ENCODE measurements at places on chromosomes 12 and 14.

- ATAC-seq, result no peak
Observed at GRCh38 chr12:53265783-53266182, 2.3 kb upstream of the ESPL1 start.

GRCh38 chr12:96401076-96401871 lies 1.0 kb upstream of the CDK17 start:
- peak; percentile 2 for ATAC-seq

- ATAC-seq, result no peak
Observed at GRCh38 chr12:49881415-49882247, 22.1 kb downstream of the FAIM2 start.

DNA sequence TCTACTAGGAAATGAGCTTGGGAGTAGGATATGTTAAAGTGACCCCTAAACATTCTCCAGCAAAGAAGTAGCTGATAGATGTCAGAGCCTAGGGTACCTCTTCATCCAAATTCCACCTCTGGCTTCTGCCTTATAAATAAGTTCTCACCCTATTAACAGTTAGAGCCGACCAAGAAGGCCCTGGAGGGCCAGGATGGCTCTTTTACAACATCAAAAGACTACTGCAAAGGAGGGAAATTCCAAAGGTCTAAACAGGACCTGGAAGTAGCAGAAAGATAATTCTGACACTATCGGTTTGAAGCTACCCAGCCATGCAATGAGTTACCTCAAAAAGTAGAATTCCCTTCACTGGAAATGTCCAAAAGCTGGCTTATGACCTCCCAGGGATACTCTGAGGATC lies 90.0 kb downstream of the PPM1H start:
- ATAC-seq, result no peak

GRCh38 chr14:22036541-22037239 lies 363.1 kb upstream of the OR4E1 start:
- ATAC-seq, result no peak

GRCh38 chr12:11178250-11178649 lies 7.3 kb downstream of the SMIM10L1 start:
- ATAC-seq, result no peak

- ATAC-seq, result no peak
Observed at GRCh38 chr12:19171731-19172130, 42.2 kb downstream of the PLEKHA5 start.

GRCh38 chr14:70801836-70802235 lies 7.5 kb downstream of the MAP3K9 start:
- no peak for ATAC-seq

DNA sequence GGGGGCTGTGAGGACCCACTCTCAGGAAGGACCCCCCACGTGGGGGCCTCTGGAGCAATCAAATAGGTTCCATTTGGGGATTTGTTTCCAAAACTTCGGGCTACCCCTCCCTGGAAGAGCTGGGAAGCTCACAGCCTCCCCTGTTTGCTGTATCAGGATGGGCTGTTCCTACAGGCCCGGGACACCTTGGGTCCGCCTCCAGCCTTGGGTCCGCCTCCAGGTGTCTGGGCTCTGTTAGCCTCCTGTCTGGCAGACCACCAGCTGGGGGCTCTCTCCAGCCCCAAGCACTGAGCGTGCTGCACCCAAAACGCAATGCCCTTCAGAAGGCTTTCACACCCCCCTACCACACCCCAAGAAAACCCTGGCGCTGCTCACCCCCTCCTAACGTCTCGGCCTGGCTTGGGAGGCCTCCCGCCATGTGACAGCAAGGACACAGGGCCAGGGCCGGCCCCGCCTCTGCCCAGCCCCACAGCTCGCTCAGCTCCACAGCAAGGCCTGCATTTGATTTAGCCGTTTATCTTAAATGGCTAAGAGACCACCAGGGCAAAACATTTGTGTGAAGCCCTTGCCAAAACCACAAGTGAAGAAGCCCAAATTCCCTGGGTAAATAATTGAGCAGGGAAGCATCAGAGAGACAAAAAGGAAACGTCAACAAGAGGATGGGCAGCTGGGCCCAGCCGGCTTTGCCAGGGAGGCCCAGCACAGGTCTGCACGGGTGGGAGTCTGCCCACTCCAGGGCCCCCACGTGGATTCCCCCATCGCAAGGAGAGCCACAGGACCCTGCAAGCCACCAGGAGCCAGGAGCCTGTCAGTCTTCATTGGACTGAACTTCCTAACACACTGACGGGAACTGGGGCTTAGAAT lies 39.9 kb downstream of the BCL11B start:
- no peak for ATAC-seq

DNA sequence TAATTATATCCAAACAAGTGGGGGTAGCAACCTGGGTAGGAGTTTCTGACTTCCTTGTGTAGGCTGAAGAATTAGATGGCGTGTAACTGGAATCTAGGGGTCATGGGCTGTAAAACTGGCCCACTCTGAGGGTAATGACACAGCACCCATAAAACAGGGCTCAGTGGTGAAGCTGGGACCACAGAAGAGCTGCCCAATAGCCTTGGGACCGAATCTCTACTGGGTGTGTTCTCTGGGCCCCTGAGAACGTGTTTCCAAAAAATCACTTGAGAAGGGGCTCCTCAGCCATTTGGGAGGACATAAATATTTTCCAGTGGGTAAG lies 3.7 kb downstream of the RNASE8 start:
- no peak for ATAC-seq

- no peak for ATAC-seq
Observed at GRCh38 chr14:28773861-28774691, 7.5 kb downstream of the FOXG1 start.

DNA sequence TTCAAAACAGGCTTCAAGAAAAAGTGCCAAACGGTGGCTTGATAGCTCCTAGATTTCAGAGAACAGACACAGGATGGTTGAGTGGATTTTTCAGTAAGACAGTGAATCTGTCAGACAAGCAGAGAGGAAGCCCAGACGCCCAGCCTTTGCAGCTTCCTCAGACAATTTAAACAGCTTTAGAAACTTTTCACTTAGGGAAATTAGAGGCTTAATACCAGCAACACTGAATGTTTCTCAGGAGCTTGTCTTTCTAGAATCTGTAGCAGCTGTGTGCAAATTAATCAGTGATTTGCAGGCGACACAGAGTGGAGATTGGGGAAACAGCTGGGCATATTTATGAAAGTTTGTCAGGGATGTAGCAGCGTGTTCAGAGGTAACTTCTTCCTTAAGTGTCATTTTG lies 362.1 kb downstream of the GALC start:
- ATAC-seq, result no peak

- peak; percentile 64 for ATAC-seq
Observed at GRCh38 chr12:113184098-113184899, 979 bp downstream of the DDX54 start.

- no peak for ATAC-seq
Observed at GRCh38 chr12:84875241-84875640, 37.4 kb downstream of the SLC6A15 start.

GRCh38 chr14:22311636-22312035 lies 277.4 kb downstream of the DAD1 start:
- ATAC-seq, result no peak

DNA sequence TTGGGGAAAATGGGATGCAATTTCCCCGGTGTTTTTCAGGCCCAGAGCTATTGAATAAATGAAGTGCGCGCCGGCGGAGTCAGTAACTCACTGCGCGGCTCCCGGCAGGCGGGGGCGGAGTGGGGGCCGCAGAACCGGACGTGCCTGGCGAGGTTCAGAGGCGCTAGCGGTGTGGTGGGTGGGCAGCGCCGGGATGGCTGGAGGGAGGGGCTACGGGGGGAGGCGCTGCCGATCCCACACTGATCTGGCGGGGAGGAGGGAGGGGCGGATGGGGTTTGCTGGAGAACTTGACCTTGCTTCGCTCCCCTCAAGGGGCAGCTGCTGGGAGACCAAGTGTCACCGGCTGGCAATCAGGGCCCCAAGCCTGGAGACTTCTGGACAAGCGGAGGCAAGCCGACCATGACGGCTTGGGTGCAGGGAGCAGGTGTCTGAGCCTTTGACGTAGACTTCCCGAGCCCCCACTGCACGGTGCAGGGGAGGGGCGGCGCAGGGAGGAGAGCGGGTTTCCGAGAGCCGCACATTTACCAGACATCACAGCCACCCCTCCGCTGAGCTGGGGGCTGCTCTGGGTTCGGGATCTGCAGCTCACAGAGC lies 174.1 kb upstream of the RTL1 start:
- ATAC-seq, result no peak

GRCh38 chr12:4153343-4153892 lies 120.1 kb upstream of the CCND2 start:
- ATAC-seq, result no peak

DNA sequence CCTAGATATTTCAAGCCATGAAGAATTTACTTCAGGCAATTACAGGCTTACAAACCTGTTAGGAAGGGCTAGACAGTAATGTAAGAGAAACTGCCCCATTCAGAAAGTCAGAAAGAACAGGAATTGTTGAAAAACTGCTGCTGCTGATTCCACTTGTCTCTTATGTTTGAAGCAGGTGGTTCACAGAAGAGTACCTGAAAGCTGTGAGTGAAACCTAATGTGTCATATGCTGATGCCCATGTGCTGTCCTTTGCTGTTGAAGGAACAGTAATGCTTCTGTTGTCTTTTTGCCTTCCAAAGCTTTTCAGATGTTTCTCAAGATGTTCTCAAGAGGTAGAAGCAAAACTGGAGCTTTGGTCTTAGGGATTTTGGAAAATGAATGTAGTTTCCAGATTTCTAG lies 39.0 kb downstream of the MNAT1 start:
- ATAC-seq, result no peak

DNA sequence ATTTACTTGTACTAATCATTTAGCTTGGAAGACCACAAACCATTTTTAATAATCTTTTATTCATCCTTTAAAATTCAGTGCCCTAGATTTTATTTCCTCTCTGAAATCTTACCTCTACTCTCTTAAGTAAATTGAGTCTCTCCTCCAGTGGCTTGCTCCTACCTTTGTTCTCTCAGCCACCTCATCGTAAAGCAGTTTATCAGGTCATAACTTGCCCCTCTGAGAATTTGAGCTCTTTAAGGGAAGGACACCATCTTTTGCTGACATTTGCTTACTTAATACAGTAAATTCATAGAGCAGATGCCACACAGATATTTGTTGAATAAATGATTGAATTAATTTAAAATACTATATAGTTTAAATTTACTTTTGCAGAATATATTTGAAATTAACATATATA lies 794.3 kb downstream of the C12orf50 start:
- ATAC-seq, result no peak

DNA sequence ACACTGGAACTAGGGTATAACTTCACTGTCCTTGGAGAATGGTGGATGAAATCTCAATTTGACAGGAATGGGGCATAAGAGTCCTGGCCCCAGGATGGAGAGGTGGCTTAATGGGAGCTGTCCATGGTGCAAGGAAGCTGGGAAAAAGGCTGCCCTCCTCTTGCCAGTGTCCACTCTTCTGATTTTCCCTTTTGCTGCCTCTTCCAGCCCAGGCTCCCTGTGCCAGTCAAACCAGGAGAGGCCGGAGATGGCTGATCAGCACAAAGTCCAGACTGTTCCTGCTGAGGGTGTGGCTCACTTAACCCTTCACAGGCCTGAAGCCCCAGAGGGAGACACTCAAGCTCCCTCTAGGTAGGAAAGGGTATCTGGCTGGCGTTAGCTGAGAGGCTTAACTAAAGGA lies at the start of gene MYO1A:
Gene MYO1A (minus strand): TSS at position 240 of the 400 bp plus-strand sequence. CDS start 1,806 bp downstream, outside the sequence.
- ATAC-seq, result no peak

DNA sequence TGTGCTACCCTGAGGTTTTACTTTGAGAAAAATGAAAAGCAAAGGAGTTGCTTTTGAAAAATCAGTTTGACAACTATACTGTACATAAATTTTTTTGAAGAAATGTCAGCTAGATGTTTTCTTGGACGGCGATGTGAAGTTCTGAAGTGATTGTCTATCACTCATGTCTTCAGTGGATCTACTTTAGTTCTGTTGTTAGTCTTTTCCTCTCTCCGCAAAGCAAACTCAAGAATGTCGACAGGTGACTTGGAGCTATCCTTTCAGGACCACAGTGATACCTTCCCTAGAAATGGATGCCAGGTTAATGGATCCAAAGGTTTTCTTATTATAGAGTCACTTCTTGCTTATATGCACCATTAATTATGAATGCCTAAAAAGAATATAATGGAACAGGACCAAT lies 1.2 kb downstream of the PTPRO start:
- no peak for ATAC-seq

- ATAC-seq, result no peak
Observed at GRCh38 chr12:93911396-93911795, 234.2 kb downstream of the CRADD start.

- ATAC-seq, result no peak
Observed at GRCh38 chr14:74763803-74764531, 851 bp downstream of the YLPM1 start.

DNA sequence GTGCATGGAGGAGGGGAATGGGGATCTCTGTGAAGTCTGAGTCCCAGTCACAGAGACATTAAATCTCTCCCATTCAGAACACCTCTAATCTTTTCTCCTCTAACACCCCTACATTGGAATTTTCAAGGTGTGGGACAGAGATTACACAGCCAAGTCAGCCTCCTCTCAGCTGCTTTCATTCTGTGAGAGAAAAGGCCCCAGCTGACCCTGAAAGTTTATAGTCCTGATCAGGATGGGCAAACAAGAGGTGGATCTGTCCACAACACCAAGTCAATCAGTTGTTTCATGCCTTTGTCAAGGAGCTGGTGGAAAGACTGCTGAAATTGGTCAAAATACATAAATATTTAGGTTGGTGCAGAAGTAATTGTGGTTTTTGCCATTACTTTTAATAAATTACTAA lies 218.9 kb downstream of the SEC23A start:
- no peak for ATAC-seq

DNA sequence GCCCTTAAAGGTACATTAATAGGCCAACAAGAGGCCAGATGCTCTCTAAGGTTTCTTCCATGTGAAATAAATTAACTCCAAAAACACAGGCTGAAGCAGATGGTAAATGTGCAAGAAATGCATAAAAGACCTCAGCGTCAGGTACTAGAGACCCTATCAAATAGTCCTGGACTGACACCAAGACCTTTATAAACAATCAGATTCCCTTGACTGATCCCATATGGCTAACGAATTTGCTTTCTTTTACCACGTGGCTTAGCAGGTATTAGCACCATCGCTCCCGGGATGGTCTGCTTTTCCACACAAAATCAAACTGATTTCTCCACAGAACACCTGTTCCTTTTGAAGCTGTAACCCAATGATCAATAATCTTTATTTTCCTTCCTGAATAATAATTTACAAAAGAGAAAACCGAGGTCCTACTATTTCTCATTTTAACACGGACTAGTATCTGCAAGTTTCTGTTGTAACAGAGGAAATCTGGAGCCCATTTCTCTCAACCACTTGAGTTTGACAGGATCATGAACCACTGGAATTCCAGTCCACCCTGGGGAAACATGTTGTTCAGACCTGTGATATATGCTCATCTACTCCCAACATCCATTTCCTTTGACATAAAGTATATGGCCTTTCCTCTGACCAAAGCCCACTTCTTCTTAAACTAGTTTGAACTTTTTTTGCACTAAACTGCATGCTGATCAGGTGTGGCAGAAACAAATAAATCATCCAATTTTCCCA lies 48.2 kb upstream of the DAAM1 start:
- no peak for ATAC-seq

DNA sequence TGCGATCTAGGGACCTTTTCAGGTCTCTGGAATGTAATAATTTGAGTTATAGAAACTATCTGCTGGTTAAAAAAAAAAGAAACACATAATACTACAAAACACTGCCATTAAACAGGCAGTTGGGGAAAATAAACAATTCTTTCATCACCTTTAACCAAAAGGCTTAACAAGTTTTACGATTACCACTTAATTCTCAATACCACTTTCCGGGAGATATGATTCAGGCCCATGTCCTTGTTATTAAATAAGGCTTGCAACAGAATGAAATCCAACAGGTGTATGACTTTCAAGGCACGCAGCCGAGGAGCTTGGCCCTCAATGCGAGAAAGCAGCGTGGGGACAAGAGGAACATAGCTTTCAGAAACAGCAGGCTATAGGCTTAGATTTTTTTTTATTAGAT lies 5.6 kb upstream of the GLRX5 start:
- no peak for ATAC-seq
